ENCODE measurements at places on chromosomes 4 and X. TPM values are rescaled to one million over a fixed set of nuclear protein-coding genes. Genes with fewer than 3 reads are reported as not detected.

Gene CTAG1B
- total RNA-seq = not detected

DNA sequence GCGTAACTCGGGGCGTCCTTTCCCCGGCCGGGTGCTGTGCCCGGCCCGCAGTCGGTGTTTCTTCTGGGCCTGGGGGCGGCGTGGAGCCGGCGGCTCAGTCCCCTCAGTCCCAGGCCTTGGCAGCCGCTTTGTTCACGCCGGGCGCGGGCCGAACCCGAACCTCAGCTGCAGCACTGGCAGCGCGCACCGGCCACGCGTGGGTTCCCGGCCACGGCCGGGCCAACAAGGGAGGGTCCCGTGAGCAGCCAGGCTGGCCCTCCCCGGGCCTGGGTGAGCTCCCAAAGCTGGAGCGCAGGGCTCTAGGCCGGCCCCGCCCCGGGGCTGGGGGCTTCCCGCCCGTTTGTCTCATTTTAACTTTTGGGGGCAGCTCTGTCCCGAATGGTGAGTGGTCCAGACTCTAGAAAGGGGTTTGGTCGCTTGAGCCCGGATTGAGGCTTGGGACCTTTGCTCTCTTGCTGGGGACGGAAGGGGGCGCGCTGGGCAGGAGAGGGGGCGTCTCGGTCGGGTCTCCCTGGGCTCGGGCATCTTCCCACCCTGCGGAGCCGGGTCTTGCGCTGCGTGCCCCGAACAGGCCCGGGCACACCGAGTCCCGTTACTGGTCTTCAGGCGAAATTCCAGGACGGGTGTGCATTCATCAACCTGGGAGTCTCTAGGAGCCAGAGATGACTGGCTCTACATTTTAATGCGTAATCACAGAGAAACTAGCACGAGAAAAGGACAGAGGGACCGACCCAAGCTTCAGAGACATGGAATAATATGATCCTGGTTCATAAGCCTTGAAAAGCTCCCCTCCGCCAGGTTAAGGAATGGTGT, 177.1 kb downstream of the CBR4 start:
- peaks cover 5% of the 10 kb centered on the region for H3K27me3 ChIP-seq
- peak overlapping the region; percentile 99 for H3K27ac ChIP-seq
- peak; percentile 77 for DNase-seq
- peaks cover 4% of the 10 kb centered on the region for H3K4me1 ChIP-seq
- H3K36me3 ChIP-seq = peaks cover 5% of the 10 kb centered on the region

- no peak overlapping the region for H3K4me3 ChIP-seq
- H3K27ac ChIP-seq = no peak overlapping the region
- H3K4me1 ChIP-seq = no peaks in the 10 kb centered on the region
- peaks cover 9% of the 10 kb centered on the region for H3K36me3 ChIP-seq
- no peak for DNase-seq
- peaks cover 6% of the 10 kb centered on the region for H3K27me3 ChIP-seq
Observed at GRCh38 chr4:38730493-38730829, 52.3 kb downstream of the TLR10 start.

GRCh38 chr4:66741081-66741480, 804.2 kb downstream of the CENPC start:
- H3K36me3 ChIP-seq = no peaks in the 10 kb centered on the region
- H3K4me1 ChIP-seq = peaks cover 5% of the 10 kb centered on the region
- H3K4me3 ChIP-seq = no peak overlapping the region
- no peak overlapping the region for H3K27ac ChIP-seq

GRCh38 chrX:107272431-107272921, 66.1 kb downstream of the DNAAF6 start:
- H3K4me1 ChIP-seq = peaks cover 3% of the 10 kb centered on the region
- H3K27me3 ChIP-seq = no peaks in the 10 kb centered on the region
- peak overlapping the region; percentile 42 for H3K4me3 ChIP-seq
- DNase-seq = peak; percentile 26
- no peaks in the 10 kb centered on the region for H3K36me3 ChIP-seq
- no peak overlapping the region for H3K27ac ChIP-seq

Measured in glutamatergic neuron (in vitro differentiated cells).